ENCODE measurements at places on chromosomes 2 and 18. TPM values are rescaled to one million over a fixed set of nuclear protein-coding genes. Genes with fewer than 3 reads are reported as not detected.

Gene WDR33
- total RNA-seq = 76.5 TPM

Gene CCDC141
- total RNA-seq = 5.6 TPM

Gene MTCL1
- total RNA-seq = 0.43 TPM

Gene PAX8
- total RNA-seq = 2.0 TPM

Gene ERLEC1
- total RNA-seq = 17.5 TPM

Gene CD8B
- total RNA-seq = 260 TPM

Gene DUSP19
- total RNA-seq = 2.0 TPM

DNA sequence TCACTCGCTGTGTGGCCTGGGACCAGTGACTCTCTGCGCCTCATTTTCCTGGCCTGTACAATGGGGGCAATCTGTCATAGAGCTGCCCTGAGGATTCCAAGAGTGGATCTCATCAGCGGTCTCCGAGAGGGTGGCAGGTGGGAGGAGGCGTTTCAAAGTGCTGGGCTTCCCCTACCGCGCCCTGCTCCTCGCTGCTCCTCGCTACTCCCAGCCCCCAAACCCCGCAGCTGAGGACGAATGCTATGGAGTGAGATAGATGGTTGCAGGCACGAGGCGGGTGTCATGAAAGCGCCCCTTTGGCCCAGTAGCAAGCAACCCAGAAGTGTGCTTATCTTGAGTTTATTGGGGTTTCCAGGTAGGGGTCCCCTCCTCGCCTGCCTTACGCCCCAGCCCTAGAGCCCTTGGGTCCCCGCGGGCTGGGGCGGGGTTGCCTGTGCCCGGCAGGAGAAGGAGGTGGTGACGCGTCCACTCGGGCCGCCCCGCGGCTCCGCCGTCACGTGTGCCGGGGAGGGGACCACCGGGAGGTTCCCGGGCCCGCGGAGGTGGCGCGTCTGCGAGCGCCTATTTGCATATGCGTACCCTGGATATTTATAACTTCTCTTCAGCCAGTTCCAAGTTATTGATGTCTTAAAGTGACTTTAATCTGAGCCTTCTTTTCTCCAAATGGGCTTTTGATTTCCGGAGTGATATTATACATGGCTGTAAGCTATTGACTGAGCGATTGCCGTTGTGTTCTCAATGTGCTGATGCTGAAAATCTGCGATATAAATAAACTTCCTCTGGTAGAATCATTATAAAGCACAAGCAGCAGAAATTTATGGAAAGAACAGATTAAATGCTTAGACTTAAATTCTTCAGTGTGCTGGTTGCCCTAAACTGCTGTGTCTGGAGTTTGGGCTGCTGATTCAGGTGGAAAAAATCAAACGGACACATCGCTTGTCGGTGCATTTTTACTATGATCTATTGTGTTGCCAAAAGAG lies 263.7 kb downstream of the ATAD2B start:
- DNase-seq = no peak
- H3K4me1 ChIP-seq = peaks cover 9% of the 10 kb centered on the region
- no peak overlapping the region for H3K27ac ChIP-seq
- no peaks in the 10 kb centered on the region for H3K36me3 ChIP-seq

DNA sequence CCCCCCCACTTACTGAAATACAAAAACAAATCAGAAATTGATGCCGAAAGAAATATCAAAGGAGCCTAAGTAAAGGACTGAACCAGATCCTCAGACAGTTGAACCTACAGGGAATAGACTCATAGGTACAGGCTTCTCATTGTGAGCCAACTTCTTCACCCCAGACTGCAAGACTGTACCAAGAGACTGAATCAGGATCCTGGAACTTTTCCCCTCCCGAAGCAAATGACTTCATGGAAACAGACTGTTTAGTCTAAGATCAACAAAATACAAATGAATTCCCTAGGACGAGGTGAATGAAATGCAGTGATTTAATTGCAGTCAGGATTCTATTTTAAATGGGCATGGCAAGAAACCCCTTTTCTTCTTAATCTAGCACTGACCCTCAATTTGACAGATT lies 53.6 kb upstream of the RNF152 start:
- H3K4me1 ChIP-seq = peaks cover 18% of the 10 kb centered on the region
- H3K27me3 ChIP-seq = peaks cover 29% of the 10 kb centered on the region
- H3K36me3 ChIP-seq = no peaks in the 10 kb centered on the region
- no peak for DNase-seq
- no peak overlapping the region for H3K27ac ChIP-seq

DNA sequence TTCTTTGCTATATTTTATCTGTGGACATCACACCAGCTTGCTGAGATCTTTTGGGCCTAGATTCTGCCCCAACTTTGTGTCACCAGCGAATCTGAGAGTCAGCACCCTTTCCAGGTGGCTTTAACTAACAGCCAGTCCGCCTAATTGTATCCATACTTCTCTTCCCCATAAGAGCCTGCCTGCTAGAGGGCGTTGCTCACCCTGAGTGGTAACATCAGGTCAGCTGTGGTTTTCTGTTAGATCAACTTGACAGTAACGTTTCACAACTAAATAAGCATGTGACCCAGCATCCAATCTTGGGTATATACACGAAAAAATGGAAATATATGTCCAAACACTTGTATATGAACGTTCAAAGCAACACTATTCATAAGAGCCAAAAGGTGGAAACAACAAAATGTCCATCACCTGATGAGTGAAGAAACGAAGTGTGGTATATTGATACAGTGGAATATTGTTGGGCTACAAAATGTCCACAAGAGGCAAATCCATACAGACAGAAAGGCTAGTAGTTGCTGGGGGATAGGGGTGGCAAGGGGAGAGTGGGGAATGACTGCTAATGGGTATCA lies 24.9 kb downstream of the EFHD1 start:
- H3K4me1 ChIP-seq = no peaks in the 10 kb centered on the region
- DNase-seq = no peak
- H3K27me3 ChIP-seq = no peaks in the 10 kb centered on the region
- H3K4me3 ChIP-seq = no peak overlapping the region

DNA sequence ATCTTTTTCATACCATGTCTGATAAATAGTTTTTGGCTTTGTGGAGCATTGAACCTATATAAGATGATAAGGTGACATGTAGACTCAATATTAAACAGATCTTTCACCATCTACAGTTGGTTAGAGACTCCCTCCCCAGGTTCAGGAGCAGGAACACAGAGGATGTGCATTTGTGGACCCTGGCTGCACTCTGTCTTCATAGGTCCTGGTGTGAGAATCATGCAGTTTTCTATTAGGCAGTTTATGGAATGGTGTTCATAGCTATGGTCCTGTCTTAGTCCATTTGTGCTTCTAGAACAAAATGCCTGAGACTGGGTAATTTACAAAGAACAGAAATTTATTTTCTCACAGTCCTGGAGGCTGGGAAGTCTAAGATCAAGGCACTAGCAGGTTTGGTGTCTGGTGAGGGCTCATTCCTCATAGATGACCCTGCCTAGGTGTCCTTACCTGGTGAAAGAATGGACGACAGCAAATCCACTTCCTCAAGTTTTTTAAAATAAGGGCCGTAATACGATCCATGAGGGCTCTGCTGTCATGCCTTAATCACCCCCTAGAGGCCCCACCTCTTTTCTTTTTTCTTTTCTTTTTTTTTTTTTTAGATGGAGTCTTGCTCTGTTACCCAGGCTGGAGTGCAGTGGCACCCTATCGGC lies 35.3 kb upstream of the FAM98A start:
- H3K4me3 ChIP-seq = no peak overlapping the region
- no peaks in the 10 kb centered on the region for H3K4me1 ChIP-seq
- H3K27me3 ChIP-seq = no peaks in the 10 kb centered on the region

DNA sequence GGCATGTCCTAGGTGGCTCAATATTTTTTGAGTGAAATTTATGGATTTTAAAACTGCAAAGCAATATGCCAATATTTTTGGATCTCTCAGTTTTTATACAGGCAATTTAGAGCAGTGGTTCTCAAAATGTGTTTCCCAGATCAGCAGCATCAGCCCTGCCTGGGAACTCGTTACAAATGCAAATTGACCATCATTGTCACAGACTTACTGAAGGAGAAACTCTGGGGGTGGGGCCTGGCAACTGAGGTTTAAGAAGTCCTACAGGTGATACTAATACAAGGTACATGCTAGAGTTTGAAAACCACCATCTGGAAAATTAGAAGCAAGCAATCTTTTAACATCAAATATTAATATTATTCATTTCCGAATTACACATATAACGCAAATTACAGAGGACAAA lies 215.6 kb upstream of the PID1 start:
- no peaks in the 10 kb centered on the region for H3K36me3 ChIP-seq
- no peak overlapping the region for H3K4me3 ChIP-seq
- H3K27me3 ChIP-seq = no peaks in the 10 kb centered on the region
- no peaks in the 10 kb centered on the region for H3K4me1 ChIP-seq
- no peak overlapping the region for H3K27ac ChIP-seq

- no peak for DNase-seq
- peaks cover 17% of the 10 kb centered on the region for H3K27me3 ChIP-seq
- H3K36me3 ChIP-seq = no peaks in the 10 kb centered on the region
- H3K4me3 ChIP-seq = no peak overlapping the region
- H3K27ac ChIP-seq = no peak overlapping the region
Observed at GRCh38 chr2:51028829-51029228, 3.1 kb downstream of the NRXN1 start.

- H3K4me1 ChIP-seq = peaks cover 17% of the 10 kb centered on the region
- H3K27ac ChIP-seq = no peak overlapping the region
- H3K27me3 ChIP-seq = no peaks in the 10 kb centered on the region
- H3K4me3 ChIP-seq = no peak overlapping the region
- peaks cover 8% of the 10 kb centered on the region for H3K36me3 ChIP-seq
Observed at GRCh38 chr2:127528487-127528886, 2.2 kb upstream of the IWS1 start.

Measured in activated naive CD8-positive, alpha-beta T cell treated with anti-CD3 and anti-CD28 coated beads for 36 hours (primary cell).